NCI-H146 (cell line): ENCODE measurements at places on chromosomes 5 and 9.

GRCh38 chr9:38434853-38435252, 10.6 kb upstream of the IGFBPL1 start:
- DNase-seq, result no peak

DNA sequence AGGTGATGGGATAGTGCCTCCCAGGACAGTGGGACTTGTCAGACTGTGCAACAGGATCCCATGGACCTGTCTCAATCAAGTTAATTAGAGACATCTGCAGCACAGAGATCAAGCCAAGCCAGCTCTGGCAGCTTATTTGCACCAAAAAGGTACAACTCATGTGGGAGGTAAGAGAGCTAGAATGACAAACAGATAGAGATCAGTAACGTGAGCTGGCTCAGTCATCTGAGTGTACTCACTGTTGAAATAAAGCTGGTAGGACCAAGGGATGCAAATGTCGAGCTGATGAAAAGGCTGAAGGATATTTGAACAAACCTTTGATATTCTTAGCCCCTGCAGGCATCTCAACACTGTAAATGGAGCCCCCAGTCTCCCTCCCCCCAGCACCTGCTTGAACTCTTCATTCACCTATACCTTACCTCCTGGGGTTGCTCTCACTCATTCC, 198.1 kb downstream of the EFNA5 start:
- DNase-seq, result peak; percentile 69

DNA sequence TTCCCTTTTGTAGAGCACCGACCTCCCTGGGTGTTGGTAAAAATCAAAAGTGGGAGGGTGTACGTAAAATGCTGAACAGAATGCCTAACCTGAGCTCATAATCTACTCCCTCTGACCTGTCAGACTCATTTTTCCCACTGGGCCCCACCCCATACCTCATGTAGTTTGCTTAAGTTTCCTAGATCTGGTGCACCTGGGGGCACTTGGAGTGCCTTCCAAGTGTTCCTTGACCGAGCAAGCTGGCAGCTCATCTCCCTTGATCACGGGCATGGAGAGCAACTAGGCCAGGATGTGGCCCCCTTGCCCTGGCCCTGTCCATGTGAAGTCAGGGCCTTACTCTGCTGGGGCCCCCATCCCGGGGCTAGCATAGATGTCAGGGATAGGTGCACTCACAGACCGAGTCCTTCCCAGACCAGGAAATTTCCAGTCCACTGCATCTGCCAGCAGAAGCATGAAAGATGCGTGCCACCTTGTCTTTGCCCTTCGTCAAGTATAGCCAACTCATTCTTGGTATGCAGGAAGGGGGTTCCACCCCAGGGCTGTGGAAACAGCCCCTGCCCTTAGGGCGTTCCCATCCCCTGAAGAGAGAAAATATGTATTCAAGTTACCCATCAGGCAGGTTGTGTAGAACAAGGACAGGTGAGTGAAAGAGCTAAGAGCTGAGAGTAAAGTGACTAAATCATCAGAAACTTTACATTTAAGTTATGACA, 41.9 kb downstream of the SLC22A5 start:
- no peak for DNase-seq

- peak; percentile 31 for DNase-seq
Measured at GRCh38 chr9:91245431-91246313, 116.0 kb downstream of the AUH start.

GRCh38 chr5:77867194-77867691, 91.1 kb upstream of the TBCA start:
- peak; percentile 5 for DNase-seq

GRCh38 chr9:132201139-132201538, 39.3 kb downstream of the NTNG2 start:
- peak; percentile 50 for DNase-seq

DNA sequence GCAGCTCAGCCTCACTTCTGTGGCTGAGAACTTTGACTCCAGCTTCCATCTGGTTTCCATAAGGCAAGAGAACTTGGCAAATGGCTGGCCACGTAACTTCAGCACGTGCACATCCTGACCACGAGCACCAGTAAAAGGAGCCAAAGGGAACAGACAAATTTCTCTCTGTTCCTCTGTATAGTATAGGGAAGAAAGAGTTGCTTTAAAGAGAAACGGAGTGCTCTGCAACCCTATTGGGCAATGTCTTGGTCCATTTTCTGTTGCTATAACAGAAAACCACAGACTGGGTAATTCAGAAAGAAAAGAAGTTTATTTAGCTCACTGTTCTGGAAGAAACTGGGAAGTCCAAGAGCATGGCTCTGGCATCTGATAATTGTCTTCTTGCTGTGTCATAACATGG, 558.7 kb downstream of the ACTL7B start:
- no peak for DNase-seq

DNA sequence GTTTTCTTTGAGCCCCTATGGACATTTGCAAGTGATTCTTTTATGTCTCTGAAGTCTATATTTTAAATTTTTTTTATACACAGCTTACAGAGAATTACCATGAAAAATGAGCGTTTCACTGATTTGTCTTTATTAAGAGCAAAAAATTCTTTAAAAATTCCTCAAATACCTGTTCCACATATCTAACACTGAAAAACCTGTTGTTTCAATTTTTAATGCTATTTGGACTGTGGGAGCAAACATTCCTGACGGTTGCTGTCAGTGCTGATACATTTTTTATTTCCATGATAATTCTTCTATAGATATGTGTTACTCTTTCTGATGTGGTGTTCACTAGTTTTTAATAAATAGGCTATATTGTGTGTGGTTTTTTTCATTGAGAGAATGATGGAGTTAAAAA, 199.8 kb downstream of the GDNF start:
- no peak for DNase-seq

GRCh38 chr5:107251151-107251550, 419.6 kb downstream of the EFNA5 start:
- no peak for DNase-seq

DNA sequence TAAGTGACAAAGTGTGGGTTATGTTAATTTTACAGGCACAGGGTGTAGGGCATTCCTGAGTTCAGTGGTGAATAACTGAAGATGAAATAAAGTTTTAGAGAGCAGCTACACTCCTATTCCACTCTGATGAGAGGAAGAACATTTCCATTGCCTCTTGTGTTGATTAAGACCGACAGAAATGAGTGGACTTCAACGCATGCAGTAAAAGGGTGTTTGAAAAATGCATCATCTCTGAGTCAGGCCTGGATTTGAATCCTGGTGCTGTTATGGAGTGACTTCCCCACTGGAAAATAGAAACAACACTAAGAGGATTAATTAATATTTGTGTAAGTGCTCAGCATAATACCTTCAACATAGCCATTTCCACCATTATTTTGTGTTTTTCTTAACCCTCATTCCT, 86.3 kb downstream of the PRR16 start:
- no peak for DNase-seq

- peak; percentile 3 for DNase-seq
Measured at GRCh38 chr5:92885950-92886349, 695.1 kb downstream of the NR2F1-AS1 start.
